ENCODE measurements at places on chromosomes 1 and 21.

- no peak for DNase-seq
Observed at GRCh38 chr1:182806015-182806678, 16.6 kb downstream of the NPL start.

GRCh38 chr1:90833466-90834110 is 116.5 kb upstream of the BARHL2 start:
- no peak for DNase-seq

GRCh38 chr21:22115746-22116145 is 1117.5 kb downstream of the NCAM2 start:
- no peak for DNase-seq

- no peak for DNase-seq
Observed at GRCh38 chr1:119659628-119660027, 11.6 kb upstream of the ZNF697 start.

DNA sequence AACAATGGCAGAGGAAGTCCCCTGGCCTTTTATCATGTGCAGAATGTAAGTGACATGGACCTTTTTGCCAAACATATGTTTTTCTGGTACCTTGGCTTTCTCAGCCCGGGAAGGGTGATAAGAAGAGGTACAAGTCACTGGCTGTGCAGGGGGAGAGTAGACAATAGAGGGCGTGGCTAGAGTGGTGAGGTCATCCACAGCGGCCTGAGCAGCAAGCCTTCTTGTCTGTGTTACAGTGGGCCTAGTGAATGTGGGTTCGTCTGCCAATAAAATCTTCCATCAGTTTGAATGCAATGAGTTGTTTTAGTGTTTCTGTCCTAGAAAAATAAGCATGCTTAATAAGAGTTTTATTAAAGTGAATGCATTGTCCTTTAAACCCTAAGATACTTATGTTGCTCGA is 59.0 kb upstream of the PGD start:
- DNase-seq = no peak

DNA sequence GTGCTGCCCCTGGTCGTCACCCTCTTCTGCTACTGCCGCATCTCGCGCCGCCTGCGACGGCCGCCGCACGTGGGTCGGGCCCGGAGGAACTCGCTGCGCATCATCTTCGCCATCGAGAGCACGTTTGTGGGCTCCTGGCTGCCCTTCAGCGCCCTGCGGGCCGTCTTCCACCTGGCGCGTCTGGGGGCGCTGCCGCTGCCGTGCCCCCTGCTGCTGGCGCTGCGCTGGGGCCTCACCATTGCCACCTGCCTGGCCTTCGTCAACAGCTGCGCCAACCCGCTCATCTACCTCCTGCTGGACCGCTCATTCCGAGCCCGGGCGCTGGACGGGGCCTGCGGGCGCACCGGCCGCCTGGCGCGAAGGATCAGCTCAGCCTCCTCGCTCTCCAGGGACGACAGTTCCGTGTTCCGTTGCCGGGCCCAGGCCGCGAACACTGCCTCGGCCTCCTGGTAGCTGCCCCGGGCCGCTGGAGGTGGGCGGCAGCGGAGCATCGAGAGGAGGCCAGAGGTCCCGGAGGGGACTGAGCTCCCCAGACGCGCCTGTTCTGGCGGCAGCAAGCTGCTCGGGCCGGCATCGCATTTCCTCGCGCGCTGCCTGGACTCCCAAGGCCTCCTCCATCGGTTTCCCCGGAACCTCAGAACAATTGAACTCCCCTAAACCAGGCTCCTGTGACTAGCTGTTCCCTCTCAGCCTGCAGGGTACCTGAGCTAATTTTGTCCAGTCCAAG is 1.1 kb downstream of the GPR25 start:
- DNase-seq = no peak

DNA sequence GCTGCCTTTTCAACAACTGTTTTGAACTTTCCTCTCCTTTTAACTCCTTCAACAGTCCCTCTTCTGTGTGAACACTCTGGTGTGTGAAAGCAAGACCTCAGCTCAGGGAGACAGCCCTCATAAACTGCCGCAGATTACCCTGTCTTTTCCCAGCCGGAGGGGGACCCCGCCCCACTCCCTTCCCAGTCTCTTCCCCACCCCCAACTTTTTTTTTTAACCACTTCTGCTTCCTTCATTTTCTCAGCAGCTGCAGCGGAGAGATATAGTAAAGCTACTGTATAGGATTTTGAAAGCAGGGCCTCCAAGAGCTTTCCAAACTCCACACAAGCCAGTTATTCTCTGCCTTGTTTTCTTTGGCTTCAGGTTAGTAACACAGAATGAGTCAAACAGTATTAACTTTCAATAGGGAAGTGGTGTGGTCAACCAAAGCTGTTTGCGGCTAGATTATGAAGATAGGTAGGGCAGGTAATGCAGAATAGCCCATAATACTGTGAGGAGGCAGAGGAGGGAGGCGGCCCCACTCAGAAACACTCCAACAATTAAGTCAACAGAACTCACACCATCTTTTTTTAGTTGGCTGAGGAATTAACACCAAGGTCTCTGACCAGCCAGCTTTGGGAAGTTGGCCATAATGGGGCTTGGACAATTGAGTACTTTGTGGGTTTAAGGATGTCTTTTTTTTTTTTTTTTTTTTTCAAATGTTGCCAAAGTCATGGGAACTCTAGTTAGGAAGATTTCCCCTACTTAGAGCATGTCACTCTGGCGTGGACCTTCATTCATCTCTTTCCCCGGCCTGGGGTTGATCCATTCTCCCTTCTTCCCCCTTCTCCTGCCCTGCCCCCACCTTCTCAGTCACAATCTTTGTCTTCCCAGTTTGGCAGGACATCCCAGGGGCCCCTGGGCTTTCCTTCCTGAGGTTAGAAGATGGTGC is 177.0 kb downstream of the CLIC6 start:
- DNase-seq = no peak

GRCh38 chr1:118617916-118618315 is 370.2 kb downstream of the TBX15 start:
- DNase-seq = no peak

- DNase-seq = no peak
Observed at GRCh38 chr21:25857308-25858074, 122.7 kb downstream of the GABPA start.

GRCh38 chr1:196381544-196381943 is 226.7 kb downstream of the KCNT2 start:
- DNase-seq = no peak

DNA sequence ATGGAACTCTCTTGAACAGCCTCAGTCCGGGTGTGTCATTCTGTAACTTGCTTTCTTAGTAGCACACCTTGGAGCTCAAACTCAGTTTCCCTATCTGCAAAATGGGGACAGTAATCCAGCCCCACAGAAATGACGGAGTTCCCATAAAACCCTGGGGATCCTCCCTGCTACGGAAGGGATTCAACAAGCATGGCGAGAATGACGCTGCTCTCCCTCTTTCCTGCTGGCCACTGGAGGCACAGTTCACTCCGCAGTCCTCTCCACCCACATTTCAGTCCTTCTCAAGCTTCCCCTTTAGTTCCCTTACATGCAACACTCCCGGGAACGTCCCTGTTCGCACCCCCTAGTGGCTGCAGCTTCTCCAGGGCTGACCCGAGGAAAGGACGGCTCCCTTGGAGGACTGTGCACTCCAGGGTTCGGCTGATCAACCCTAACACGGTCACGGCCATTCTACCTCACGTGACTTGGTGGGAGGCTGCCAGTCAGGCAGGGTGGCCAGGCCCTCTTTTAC is 20.6 kb downstream of the RUNX3 start:
- DNase-seq = no peak

DNA sequence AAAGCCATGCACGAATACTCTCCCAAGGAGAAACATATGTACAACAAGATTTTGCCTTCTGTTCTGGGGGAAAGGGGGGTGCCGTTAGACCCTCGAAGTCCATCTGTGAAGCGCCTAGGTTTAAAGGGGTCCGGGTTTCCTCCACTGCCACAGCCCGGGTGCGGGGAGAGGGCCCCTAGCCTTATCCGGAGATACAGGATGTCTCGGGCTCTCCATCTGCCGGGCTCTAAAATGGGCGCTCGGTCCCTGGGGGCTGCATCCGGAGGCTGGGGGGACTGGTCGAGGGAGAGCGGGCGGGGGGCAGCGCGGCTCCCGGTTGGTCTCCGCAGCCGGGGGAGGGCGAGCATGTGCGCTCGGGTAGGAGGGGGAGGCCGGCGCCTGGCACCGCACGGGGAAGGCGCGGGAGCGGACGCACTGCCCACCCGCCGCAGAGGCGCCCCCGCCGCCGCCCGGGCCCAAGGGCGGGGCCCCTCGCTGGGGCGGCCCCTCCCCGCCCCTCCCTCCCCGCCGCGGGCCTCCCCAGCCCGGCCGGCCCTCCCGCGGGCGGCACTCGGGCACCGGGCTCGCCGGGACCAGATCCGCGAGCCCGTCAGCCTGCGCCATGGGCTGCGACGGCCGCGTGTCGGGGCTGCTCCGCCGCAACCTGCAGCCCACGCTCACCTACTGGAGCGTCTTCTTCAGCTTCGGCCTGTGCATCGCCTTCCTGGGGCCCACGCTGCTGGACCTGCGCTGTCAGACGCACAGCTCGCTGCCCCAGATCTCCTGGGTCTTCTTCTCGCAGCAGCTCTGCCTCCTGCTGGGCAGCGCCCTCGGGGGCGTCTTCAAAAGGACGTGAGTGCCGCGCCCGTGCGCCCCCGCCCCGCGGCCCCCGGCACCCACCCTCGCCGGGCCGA is 63.1 kb downstream of the ELK4 start:
- no peak for DNase-seq

GRCh38 chr1:244844155-244845121 is 9.0 kb downstream of the COX20 start:
- DNase-seq = no peak

DNA sequence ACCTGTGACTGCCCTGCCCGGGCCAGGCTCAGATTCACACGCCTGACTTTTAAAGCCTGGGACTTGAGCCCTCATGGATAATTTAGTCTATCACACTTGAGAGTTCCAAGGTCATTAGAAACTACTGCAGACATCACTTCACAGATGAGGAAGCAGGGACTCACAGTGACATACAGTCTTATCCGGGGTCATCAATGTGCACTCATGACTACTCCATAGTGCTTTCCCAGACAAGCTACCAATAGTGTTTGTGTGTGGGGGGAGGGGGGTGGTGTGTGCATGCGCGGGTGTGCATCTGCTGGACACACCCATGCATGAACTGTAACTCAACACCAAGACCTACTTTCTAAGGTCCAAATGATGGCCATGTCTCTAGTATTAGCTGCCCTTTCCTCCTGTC is 16.1 kb upstream of the SLC5A9 start:
- no peak for DNase-seq

DNA sequence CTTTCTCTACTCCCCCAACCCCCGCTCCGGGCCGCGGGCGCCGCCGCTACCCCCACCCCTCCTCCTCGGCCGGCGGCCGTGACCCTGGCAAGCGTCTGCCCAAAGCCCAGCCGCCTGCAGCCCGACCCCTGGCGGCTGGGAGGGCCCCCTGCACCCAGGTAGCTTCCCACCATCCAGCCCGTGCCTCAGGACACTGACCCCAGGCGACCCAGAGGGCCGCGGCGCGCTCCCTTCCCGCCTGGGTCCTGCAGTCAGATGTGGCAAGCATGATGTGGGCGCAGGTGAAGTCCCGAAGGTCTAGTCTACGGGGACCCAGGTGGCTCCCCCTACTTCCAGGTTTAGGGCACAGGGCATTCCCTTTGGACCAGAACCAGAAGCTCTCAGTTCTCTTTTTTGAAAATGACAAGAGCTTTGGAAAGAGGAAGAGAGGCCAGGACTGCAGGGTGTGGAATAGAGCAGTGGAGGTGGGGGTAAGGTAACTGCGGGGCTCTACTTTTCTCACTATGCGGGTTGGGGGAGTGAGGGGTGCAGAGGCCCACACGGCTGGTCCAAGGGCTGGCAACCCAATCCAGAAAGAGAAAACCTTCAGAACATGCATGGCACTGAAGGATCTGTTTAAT is at the start of gene DENND4B:
DENND4B (minus strand) TSS at position 97 of the 620 bp plus-strand sequence. CDS start 2,344 bp downstream, outside the sequence.
- no peak for DNase-seq

GRCh38 chr1:201264554-201264953 is 18.8 kb upstream of the PKP1 start:
- DNase-seq = no peak

DNA sequence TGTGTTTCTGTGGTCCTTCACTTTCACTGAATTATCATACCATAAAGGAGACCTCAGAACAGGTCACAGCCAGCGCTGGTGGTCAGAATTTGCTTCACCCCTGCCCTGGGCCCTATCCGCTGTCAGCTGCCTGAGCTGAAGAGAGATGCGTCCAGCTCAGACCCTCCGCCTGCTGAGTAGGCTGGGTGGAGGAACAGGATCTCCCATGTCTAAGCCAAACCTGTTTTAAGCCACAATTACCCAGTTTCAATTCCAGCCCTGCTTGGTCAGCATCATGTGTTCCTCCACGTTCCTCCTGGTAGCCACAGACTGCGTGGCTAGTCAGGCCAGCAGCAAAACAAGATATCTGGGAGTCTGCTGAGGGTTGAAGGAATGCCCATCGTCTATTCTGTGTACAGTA is 13.5 kb upstream of the BGLAP start:
- DNase-seq = no peak

GRCh38 chr1:167744901-167745300 is 23.1 kb downstream of the MPZL1 start:
- no peak for DNase-seq

GRCh38 chr1:6106321-6106731 is 60.6 kb downstream of the KCNAB2 start:
- no peak for DNase-seq

DNA sequence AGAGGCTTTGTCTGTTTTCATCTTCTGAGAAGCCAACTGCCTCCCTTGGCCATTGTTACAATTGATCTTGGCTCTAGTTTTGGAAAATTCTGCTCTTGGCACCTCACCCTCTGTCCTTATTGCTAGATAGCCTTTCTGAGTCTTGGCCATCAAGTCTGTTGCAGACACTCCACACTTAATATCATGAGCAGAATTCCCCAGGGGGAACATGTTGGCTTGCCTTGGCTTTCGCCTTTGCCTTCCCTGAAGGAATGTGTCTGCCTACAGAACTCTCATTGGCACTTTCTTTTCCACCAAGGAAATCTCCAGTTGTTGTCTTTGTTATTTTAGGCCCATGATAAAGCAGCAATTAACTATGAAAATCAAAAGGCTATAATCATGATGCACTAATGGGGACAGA is 42.7 kb upstream of the LDLRAP1 start:
- no peak for DNase-seq

DNA sequence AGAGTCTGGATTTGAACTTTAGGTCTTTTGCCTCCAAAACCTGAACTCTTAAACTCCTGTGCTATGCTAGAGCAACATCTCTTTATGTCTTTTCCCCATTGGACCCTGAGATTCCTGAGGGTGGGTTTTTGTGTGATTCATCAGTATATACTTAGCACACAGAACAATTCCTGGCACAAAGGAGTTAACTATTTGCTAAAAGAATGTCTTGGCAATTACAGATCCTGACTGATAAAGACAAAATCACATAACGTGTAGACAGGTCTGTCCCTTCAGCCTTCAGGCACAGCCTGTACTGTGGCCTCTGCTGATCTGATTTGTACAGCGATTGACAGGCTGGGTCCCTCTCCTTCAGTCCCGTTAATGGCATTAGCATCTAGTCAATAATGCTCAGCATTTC is 162.4 kb upstream of the BEND5 start:
- DNase-seq = no peak

DNA sequence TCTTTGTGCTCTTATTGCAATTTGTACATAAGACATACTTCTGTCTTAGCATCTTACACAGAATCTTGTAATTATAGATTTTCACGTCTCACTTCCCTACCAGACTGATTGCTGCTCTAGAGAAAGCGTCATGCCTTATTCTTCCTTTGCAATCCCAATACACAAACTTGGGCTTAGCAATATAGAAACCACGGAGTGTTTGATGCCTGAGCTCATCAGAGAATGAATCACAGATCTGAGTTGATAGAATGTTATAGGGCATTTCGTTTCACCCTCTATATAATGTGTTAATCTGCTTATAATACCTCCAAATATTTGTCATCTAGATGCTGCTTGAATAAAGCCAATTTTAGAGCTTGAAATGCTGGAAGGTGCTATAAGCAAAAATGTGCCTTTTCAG is 6.6 kb downstream of the FMO1 start:
- no peak for DNase-seq

All from KG1 (cell line).